ENCODE measurements at places on chromosomes 3 and 15. TPM values are rescaled to one million over a fixed set of nuclear protein-coding genes. Genes with fewer than 3 reads are reported as not detected.

DNA sequence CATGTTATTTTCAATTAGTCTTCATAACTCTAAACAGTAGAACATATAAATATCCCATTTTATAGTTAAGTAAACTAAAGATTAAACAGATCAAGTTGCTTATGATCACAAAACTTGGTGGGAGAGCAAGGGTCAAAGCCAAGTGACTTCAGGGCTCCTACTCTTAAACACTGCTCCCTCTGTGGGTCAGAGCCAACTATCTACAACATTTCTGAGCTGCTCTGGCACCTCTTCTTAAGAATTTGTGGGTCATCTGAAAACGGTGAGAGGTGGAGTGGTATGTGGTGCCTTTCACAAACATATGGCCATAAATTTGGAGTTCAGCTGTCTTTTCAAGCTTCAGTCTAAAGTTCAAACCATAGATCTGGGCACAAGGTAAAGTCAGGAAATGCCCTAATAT lies 10.9 kb downstream of the ATG3 start:
- peak; percentile 38 for DNase-seq

DNA sequence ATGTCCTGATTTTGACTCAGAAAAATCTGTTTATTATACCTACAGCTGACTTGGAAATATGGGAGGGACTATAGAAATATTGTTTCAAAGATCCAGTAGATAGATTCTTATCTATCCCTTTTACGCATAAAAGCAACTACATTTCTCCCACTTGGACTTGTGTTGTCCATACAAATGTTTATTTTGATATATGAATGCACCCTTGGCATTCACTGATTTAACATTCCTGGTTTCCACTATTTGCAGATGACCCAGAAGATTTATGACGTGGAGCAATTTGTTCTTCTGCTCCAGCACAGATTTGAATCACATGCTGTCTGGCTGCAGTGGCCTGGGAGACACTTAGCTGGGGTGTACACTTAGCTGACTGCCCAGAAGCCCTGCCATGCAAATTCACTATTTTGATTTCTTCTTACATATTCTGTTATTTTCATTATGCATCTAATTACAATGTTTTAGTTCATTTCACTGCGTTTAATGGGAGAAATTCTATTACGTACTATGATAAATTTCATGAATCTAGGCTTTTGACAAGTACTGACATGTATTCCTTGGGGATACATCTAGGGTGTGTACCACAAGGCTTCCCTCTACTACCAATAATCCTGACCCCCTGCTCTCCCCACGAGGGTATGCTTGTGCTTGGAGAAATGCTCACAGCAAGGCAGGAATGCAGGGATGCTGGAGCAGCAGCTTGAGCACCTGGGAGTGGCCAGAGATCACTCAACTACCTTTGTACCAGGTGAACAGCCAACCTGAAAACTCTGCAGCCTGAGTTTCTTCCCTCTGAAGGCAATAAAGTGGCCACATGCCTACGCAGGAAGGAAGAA lies 223.6 kb upstream of the TBL1XR1 start:
- DNase-seq, result no peak

GRCh38 chr15:63870043-63870394 lies 36.3 kb upstream of the HERC1 start:
- no peak for DNase-seq

- DNase-seq, result no peak
These were observed 574 bp downstream of the CHST2 start for GRCh38 chr3:143119974-143120715.

Gene AGBL1
- total RNA-seq, result not detected

DNA sequence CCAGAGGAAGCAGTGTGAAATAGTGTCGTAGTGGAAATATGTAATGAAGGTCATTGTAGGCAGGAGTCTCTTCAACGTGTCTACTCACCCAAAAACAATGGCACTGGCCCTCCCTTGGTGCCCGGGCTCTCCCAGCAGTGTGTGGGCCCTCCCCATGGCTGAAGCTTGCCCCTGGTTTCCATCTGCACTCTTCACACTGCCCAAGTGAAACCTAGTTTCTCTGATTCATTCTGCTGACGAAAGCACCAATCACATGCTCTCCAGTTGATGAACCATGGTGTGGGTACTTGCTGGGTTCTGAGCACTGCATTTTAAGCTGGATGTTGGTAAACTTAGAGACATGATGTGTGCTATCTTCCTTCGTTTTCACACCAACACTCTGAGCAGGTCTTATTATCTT lies 61.0 kb upstream of the AGBL1 start:
- no peak for DNase-seq

Gene KNG1
- total RNA-seq, result not detected

Gene USP50
- total RNA-seq, result not detected

Gene C2CD4A
- not detected for total RNA-seq

DNA sequence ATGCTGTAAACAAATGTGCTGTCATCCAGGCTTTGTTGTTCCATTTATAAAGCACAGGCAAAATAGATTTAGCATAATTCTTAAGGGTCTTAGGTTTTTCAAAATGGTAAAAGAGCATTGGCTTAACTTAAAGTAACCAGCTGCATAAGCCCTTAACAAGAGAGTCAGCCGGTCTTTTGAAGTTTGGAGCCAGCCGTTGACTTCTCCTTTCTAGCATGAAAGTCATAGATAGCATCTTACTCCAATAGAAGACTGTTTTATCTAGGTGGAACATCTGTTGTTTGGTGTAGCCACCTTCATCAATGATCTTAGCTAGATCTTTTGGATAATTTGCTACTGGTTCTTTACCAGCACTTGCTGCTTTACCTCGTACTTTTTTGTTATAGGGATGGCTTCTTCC lies 297.5 kb upstream of the DCBLD2 start:
- no peak for DNase-seq

DNA sequence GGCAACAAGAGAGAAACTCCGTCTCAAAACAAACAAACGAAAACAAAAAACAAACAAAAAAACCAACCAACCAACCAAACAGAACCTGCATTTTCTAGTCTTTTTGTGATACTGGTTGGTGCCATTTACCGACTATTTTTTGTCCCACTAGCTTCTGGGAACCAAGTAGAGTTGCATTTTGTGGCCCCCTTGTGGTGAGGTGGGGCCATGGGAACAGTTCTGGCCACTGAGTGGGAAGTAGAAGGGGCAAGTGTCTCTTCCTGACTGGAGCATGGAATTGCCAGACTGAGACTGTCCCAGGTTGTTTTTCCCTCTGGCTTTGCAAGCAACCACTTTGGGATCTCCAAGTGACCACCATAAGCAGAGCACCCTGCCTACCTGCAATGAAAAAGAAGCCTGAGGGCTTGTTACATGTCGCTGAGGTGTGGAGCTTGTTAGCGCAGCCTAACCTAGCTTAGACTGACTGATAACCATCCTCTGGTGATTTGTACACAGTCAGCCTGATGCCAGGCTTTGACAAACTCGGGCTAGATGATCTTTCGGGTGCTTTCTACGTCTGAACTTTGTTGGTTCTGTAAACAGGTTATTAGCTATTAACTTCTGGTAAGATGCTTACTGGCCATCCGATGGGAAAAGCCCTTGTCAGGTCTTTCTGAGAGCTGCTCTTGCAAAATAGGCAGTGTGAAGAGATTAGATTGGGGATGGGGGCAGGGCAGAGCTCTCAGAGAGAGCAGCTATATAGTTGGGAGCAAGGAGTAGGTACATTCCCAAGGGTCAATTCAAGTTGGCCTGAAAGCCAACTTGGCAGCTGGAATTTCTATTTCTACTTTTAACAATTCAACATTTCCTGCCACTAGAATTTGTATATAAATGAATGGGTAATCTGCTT lies 172.2 kb downstream of the SSR3 start:
- DNase-seq, result no peak

GRCh38 chr3:174859114-174859735 lies at the start of gene NAALADL2:
Gene NAALADL2, plus strand, starts transcription at chr3:174859334.
- DNase-seq, result no peak

Gene CPLX3
- total RNA-seq, result not detected

DNA sequence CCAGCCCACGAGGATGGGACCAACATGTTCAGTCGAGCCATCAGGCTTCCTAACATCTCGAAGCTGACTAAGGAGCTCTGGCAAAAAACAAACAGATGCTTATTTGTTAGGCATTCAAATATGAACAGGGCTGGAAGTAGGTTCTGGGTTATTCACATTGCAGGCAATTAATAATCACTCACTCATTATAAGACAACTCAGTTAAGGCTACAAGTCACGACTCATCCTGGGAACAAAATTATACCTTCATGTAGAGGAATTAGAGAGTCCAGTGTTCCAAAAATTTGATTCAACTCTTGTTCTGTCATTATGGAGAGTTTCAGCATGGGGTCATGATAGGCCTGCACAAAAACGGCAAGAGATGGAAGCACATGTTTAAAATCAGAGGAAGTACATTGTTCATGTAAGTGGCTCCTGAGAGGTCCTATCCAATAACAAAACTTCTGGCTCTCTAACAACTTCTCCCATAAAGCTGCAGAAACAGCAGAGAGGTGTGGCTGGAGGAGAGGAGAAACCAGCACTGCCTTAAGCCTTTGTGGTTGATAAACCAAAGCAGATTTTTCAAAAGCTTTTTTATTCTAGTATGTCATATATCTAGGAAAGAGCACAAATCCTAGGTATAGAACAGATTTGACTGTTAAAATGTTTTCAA lies 50.6 kb downstream of the ARHGEF3 start:
- no peak for DNase-seq

Gene GNAT1
- total RNA-seq, result not detected

- DNase-seq, result peak; percentile 9
These were observed 464.1 kb upstream of the RARB start for GRCh38 chr3:24963762-24964625.

Gene TUSC7
- total RNA-seq, result not detected

Gene SLC22A13
- total RNA-seq, result not detected

Gene SI
- not detected for total RNA-seq

DNA sequence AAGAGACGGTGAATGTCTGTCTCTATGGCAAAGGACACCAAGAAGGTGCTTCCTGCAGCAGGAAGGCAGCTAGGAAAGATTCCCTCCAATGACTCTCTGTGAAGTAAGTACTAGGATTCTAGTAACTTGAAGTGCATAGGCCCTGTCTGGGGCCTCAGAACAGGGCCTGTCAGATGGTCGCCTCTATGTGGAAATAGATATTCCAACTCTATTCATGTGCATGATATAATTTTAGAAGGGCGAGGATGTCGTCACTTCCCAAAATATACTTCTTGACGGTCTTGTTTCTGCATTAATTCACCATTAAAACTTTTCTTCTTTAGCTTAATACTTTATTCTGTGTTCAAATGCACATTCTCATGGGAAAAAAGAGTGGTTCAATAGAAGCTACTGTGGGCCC lies 167.0 kb downstream of the TLE3 start:
- no peak for DNase-seq

Gene ERICH6
- not detected for total RNA-seq

DNA sequence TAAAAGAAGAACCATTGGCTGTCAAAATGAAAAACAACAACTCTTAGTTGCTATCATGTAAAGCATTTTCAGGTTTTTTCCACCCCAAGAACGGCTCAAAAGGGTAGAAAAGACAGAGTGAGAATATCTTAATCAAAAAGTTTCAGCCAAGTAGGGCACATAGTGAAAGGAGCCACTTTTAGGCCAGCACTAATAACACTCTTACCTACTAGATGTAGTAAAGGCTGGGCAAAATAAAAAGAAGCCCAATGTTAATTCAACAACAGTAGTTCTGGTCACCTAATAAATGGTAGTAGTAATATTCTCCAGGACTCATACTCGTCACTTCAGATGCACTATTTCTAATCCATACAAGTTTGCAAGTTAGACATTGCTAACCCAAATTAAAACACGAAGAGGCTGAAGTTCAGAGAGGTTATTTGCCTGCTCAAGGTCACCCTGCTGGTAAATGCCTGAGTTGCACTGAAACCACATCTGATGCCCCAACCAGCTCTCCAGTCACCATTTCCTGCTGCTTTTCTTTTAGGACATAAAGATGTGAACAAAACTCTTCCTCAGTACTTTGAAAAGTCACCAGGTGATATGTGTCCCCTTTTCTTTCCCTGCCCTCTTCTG lies 7.5 kb downstream of the GOLIM4 start:
- DNase-seq, result no peak

- DNase-seq, result no peak
These were observed 152.8 kb upstream of the TBL1XR1 start for GRCh38 chr3:177350121-177350520.

- DNase-seq, result no peak
These were observed 45.7 kb downstream of the PGBD4 start for GRCh38 chr15:34147371-34148140.

Gene ACKR4
- total RNA-seq, result not detected

- DNase-seq, result no peak
These were observed 965.0 kb downstream of the MCTP2 start for GRCh38 chr15:95196176-95196915.

GRCh38 chr3:161740421-161740820 lies 243.8 kb downstream of the OTOL1 start:
- DNase-seq, result no peak

Gene GHSR
- not detected for total RNA-seq

GRCh38 chr3:175149675-175150074 lies 290.5 kb downstream of the NAALADL2 start:
- DNase-seq, result peak; percentile 66

Gene ALG1L2
- not detected for total RNA-seq

GRCh38 chr3:84547971-84548970 lies 410.5 kb upstream of the CADM2 start:
- DNase-seq, result peak; percentile 44

Gene BFSP2
- total RNA-seq, result not detected

GRCh38 chr3:159792070-159792469 lies 196.6 kb upstream of the IL12A start:
- DNase-seq, result no peak

DNA sequence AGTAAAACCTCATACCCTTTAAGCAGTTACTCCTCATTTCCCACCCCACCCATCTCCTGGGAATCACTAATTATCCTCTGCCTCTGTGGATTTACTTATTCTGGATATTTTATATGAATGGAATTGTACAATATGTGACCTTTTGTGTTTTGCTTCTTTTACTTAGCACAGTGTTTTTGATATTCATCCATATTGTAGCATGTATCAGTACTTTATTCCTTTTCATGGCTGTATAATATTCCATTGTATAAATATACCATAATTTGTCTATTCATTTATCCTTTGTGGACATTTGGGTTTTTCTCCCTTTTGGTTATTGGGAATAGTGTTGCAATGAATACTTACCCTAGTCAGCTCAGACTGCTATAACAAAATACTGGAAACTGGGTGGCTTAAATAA lies 39.2 kb downstream of the SH3GL3 start:
- DNase-seq, result no peak

DNA sequence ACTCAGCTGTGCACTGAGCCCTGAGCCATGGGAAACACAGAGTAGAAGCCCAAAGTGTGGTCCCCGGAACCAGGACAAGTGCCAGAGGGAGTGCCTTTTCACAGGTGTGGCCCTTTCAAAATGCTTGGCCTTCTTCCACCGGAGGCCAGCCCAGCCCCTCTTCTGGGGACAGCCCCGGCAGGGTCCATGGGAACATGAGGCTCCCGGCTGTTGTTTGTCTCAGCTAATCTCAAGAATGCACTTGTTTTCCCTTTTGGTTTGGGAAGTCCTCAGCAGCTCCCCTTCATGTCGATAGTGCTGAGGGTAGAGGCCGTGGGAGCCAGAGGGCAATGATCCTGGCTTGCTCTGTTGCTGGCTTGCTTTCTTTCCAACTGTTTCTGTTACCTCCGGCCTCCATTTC lies 91.1 kb upstream of the MRPS22 start:
- DNase-seq, result no peak

- DNase-seq, result no peak
These were observed 4.6 kb downstream of the TIMP4 start for GRCh38 chr3:12154151-12154550.

GRCh38 chr3:100602506-100603444 lies 6.6 kb upstream of the ADGRG7 start:
- no peak for DNase-seq

GRCh38 chr15:64311566-64311965 lies 44.4 kb downstream of the CSNK1G1 start:
- no peak for DNase-seq

Measured in G401 (cell line).